Ascending aorta (tissue), 2 donors: ENCODE measurements at places on chromosomes 1 and 21.

DNA sequence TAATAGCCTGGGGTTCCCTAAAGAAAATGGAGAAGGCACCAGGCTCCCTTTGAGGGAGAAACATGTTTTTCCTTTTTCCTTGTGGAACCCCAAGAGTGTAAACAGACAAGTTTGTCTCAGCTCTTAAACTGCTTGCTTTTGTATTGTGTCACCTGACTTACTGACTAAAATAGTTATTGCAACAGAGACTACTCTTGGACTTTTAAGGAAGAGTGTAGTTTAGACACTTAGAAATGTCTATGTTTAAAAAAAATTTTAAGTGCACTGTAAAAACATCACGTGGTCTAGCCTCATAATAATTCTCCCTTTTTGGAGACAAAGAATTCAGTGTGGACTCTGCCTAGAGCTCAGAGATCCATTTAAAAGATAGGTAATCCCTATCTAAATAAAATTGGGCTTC, 141.1 kb downstream of the TRIM33 start:
- no peak for DNase-seq

DNA sequence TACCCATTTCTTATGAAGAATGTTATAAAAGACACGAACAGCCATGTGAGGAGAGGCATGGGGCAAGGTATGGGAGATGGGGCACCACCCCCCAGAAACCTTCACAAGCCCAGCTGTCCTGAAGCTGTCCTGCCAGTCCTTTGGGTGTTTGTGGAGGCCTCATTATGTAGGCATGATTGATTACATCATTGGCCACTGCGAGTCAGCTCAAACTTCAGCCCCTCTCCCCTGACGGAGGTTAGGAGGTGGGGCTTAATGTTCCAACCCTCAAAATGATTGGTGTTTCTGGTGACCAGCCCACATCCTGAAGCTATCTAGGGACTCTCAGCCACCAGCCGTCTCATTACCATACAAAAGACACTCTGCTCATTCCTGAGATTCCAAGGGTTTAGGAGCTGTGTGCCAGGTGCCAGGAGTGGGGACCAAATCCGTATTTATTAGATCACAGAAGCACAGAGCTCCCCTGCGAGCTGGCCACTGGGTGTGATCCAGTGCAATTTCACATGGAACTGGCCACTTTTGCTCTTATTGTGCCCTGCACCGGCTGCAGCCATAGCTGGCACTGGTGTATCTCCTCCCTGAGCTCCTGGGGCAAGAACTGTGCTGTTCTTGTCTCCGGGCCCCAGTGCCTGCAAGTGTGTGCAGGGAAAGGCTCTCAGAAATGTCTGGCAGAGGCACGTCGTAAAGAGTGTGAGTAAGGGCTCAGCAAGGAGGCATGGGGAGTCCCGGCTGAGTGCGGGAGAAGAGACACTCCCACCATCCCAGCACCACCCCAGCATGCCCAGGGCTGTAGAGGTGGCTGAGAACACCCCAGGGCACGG, 10.5 kb downstream of the KIAA1614 start:
- no peak for DNase-seq

GRCh38 chr1:94335950-94336349, 82.2 kb upstream of the ABCD3 start:
- DNase-seq: no peak

DNA sequence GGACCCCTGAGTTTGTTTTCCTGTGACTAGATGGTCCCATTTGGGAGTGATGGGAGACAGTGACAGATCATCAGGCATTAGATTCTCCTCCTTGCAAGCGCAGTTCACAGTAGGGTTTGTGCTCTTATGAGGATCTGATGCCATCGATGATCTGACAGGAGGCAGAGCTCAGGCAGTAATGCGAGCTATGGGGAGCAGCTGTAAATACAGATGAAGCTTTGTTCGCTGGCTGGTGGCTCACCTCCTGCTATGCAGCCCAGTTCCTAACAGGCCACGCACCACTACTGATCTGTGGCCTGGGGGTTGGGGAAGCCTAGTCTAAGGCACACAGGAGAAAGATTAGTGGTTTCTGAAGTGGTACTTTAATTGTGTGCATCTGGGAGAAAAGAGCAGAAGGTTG, 7.1 kb upstream of the PLPP3 start:
- no peak for DNase-seq

GRCh38 chr1:2344121-2344681, 47.2 kb downstream of the MORN1 start:
- DNase-seq: no peak

GRCh38 chr1:214665606-214666110, 62.7 kb downstream of the CENPF start:
- DNase-seq: no peak

DNA sequence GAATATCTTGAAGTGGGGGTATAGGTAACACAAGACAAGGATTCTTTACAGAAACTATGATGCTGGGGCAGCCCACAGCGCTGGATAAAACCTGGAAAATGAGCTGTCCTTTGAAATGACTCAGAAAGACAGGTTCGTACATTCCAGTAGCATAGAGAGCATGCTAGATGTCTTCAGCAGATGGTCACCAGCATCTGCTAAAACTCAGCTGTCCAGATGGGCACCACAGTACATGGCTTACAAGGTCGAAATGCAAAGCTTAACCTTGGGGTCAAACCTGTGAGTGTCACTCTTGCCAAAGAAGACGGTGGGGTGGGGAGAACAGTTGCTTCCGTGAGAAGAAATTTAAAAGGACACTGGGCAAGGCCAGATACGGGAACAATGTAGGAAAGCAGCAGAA, 41.3 kb upstream of the TRIM45 start:
- DNase-seq: no peak

DNA sequence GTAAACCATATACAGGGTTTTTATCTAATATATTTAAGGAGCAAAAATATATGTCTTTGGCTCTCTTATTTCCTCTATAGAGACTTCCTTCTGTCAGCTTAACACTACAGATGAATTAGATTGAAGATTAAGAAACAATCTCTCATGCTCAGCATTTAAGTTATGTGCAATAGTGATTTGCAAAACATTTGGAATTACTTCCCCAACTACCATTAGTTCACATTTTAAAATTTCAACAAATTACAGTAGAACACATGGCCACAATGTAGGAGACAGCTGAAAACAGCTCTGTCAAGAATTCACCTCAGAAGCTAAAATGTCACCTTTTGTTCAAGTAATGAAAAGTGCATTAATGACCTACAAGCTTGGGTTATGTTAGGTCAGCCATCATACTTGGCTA, 177.9 kb downstream of the EIF4G3 start:
- DNase-seq: no peak

DNA sequence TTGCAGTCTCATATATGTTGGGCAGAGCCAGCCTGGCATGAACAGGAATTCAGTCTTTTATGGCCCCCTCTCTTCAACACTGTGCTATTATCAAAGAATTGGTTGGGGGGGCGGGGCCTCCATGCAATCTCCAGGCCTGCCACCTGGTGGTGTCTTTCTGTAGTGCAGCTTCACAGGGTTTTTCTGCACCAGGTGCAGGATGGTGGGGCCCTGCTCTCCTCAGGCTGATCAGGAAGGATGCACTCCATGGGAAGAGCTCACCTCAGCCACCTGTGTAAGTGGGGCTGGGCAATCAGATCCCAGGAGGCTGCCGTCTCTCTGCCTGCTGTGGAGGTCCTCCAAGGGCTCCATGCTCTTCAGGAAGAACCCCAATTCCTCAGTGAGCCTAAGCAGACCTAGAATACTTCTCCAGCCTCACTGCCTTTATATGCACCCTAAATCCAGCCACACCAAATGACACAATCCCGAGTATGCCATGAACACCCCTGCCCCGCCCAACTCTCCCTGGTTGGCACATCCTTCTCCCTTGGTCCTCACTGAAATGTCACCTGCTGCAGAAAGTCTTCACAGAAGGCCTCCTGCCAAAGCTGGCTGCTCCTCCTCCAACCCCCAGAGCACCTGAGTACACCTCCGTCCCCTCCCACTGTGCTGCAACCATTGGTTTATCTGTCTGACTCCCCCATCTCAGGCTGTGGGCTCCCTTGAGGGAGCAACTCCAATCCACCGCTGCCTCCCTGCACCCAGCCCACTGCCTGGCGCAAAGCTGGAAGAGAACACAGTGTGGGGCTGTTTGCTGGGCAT, 16.5 kb downstream of the STK40 start:
- peak; percentile 87 for DNase-seq

DNA sequence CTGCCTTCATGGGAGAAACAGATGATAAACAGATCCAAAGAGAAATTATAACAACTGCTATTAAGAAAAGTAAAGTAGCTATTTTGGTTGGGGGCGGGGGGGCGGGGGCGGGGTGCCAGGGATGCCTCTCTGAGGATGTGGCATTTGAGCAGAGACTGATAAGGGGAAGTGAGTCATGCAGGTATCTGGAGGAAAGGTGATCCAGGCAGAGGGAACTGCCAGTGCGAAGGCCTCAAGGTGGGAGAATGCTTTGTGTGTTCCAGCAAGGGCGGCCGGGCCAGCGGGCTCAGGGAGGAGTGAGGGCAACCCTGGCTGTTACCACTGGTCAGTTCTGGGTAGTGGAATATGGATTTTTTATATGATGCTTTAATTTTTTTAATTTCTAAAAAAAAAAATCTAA, 7.0 kb upstream of the TNFRSF1B start:
- DNase-seq: no peak

DNA sequence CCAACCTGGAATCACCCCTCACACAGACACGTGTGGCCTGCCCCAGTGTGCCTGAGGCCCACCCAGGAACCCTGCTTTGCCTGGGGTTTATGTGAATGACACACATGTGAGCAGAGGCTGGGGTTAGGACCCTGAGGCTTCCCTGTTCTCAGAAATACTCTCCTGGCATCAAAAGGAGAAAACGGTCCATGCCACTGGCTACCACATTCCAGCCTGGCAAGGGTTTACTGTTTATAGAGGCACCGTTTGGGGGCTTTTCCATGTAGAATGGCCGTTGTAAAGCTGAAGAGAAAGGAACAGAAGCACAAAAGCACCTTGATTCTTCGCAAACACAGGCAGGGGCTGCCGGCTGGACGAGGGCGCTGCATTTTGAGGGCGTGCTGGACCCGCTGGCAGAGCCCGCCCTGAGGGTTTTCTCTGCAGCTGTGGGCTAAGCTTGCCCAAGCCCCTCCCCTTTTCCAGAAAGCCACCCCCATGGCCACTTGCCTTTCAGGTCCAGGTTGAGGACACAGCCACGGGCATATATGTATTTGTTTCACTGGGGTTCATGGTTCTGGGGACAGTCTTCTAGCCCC, 13.0 kb downstream of the TFF3 start:
- no peak for DNase-seq

DNA sequence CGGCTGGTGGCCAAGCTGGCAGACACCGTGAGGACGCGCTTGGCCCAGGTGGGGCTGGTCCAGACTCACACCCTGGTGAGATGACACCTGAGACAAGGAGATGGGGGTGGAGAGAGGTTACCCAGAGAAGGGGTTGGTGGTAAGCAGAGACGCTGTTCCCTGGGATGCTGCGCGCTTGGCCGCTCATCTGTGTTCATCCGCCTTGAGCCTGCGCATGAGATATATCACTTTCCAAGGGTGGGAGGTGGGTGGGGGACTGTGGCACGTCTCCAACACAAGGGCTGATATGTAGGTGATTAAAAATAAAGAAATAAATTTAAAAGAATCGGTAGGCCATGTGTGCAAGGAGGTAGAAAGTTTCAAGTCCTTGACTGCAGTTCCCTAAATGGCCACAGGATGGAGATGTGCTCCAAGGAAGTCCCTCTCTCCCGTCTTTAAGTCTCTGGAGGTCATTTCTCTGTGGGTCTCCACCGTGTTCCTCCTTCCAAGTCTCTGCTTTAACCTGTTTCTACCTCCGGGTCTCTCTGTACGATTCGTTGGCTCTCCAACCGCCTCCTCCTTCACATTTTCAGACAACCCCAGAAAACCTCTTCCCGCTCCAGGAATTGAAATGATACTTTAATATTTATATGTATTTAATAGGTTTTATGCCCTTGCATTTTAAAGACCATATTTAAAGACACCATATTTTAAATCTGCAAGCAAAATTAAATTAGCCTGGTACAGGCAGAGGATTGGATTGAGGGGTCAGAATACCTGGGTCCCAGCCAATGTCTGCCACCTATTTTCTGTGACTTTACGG, 4.5 kb downstream of the TTC24 start:
- DNase-seq: peak; percentile 89

DNA sequence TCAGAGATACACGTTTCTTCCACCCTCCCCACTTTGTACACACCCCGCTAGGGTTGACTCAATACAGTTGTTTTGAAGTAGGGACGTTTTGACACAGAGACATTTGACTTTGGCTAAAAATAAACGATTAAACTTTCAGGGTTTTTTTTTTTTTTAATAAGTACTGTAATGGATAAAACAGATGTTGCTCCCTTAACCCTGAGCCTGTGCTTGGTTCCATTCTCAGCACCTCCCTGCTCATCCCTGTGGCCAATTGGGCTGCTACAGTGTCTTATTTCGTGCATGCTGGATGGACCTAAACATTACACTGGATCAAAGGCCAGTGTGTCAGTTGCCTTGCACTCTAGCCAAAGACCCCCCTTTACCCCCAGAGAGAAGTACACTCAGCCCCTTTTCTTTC, 16.9 kb downstream of the GRHL3 start:
- no peak for DNase-seq
